ENCODE measurements at places on chromosomes 7 and 10.

- no peak for DNase-seq
These were observed 43.6 kb downstream of the NSUN6 start for GRCh38 chr10:18607503-18608378.

DNA sequence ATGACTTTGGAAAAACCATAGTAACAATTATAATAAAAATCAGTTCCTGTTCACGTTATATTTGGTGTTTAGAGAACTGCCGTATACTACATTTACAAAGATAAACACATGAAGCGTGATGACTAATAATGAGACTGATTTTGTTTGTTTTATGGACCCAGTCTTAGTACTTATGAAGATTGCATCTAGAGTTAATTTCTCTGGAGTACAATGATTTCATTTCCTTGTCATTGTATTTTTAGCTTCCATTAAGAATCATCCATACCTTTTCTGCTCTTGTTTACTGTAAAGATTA, 2.9 kb downstream of the RBM20 start:
- no peak for DNase-seq

DNA sequence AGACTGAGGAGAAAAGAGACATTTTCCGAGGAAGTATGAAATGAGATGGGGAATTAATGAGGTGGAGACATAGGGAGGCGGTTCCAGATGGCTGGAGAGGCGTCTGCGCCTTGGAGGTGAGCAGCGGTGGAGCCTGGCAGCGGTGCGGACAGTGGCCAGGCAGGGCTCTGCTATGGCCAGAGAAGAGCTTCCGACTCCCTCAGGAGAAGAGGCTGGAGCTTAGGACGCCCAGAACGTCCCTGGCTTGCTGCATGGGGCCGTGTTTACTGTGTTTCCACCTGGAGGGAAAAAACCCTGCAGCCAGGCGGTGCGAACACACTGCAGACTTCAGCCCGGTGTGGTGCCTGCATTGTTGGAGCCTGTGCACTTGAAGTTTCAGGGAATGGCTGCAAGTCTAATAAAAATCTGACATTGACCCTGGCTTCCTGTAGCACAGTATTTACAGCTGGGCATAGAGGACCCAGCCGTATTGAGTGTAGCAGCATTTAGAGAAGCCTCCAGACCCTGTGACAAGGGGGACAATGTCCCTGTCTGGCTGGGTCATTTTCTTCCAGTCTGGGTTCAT, 447.1 kb upstream of the MKI67 start:
- no peak for DNase-seq

DNA sequence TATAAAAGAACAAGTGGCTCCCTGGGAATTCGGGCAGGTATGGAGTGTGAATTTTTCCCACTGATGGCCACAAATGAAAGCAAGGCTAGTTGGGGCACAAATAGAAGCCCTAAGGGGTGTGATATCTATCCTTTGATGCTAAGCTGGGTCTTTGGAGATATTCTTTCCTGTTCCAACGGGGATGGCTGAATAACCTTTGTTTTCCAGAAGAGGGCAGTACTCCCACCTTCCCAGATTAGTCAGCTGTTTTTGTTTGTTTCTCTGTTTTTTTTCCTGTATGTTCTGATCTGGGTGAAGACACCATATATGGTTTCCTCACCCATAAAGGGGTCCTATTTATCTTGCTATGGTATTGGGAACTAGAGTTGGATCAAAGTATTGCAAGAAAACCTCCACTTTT, 947.7 kb upstream of the SORCS1 start:
- DNase-seq = no peak

GRCh38 chr7:44587843-44588711, 6.0 kb upstream of the TMED4 start:
- DNase-seq = no peak

GRCh38 chr10:23338155-23338828, 6.3 kb downstream of the C10orf67 start:
- no peak for DNase-seq

DNA sequence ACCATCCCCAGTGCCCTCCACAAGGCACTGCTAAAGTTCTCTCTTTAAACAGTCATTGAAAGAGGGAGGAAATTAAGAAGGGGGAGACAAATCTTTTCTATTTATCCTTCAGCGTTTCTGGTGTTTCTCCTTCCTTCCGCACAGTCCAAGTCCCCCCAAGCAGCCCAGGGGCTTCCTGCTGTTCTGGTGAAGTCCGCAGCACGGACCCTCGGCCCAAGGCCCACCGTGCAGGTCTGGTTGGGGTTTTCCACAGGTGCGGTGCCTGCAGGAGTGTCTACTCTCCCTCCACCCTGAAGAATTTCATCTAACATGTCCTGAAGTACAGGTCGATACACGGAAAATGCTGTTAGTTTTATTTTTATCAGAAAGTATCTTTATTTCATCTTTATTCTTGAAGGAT, 34.1 kb upstream of the KNDC1 start:
- DNase-seq = no peak

DNA sequence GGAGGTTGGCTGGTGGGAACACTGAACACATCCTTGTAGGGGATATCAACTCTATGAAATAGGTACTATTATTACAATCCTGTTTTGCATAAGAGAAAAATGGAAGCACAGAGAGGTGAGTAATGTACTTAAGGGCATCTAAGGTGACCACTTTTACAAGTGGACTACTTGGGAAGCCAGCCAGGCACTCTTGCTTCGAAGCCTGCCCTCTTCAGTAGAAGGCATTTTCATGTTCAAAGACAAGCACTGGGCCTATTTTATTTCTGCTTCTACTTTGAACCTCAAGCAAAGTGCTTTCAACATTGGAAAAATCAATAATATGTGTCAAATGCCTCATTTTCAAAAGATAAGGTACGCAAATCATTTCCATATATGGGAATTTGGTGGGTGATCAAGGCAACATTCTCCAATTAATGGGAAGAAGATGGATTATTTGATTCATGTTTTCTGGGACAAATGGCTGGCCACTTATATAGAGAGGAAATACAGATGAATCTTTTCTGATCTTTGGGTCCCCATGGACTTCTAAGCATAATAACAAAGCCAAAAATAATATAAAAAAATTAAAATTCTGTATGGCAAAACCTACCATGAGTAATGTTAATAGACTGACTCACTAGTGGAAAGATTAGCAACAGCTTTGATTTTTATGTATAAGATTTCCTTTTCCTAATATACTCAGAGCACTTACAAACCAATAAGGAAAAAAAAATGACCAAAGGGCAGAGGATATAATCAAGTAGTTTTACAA, 270.2 kb downstream of the FRMD4A start:
- no peak for DNase-seq

GRCh38 chr10:49592726-49593563, 17.2 kb upstream of the SLC18A3 start:
- no peak for DNase-seq

GRCh38 chr10:88800152-88801125, 2.1 kb upstream of the LIPM start:
- no peak for DNase-seq

DNA sequence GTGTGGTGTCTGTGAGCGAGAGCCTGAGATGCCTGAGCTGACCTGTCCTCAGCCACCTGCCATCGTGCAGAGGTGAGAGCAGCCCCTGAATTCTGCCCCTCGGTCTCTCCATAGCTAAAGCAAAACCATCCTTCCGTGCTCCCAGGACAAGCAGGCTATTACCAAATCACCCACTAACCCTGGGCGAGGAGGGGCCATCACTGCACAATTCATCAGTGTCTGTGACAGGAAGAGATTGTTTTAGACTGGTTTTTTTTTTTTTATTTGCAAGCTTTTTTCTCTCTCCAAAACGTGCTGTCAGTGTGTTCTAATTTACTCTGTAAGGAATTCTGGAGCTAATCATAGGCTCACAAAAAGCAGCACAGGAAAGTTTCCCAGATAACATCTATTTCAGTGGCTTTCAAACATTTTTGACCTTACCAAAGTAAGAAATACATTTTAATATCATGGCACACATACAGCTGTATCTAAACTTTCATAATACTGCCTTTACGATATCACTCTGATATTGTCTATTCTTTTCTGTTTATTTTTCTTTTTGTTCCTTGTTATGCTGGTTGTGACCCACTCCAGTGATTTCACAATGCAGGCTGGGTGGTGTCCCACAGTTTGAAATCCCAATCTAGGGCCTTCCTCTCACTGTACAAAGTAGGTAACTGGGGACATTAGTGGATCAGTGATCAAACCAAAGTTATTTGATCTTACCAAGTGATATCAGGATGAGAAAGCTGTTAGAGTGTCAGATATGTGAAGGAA, 62.8 kb downstream of the EGFR start:
- DNase-seq = no peak

- no peak for DNase-seq
These were observed 68.9 kb downstream of the RNF216 start for GRCh38 chr7:5712566-5712965.

Measured in cortex of kidney (tissue), 1 donor.